Posterior vena cava (tissue), 2 donors: ENCODE measurements at places on chromosomes 11 and 22. TPM values are rescaled to one million over a fixed set of nuclear protein-coding genes. Genes with fewer than 3 reads are reported as not detected.

The TRIM44 gene
- 67.6 TPM for total RNA-seq

The KCNK7 gene
- 0.65 TPM for total RNA-seq

The POU2AF1 gene
- total RNA-seq: 0.38 TPM

DNA sequence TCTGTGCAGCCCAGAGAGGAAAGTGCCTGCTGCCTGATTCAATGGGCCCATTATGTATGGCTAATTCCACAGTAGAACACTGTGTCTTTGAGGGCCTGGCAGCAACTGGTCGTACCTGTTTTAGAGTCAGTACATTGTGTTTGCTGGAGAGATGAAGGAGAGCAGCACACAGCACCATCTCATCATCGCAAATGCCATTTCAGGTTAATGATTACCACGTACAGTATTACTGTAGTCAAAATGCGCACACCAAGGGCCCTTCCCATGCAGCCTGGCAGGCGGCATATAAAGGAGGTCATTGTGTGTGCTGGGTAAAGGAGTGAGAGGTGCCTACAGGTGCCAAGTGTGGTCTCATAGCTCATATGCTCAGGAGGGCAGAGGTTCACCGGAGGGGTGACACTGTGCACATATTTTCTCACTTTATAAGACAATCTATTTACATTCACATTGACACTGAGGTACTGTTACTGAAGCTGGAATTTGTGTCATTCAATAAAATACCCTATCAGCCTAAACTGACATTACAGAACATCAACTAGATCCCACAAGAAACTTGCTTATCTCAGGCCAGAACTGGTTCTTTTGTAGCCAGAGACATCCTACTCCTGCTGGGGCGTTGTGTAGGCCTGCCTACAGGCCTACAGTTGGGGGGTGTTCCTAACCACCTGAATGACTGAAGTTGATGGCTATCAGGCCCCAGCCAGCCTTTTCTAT lies 90.4 kb downstream of the APIP start:
- DNase-seq: no peak

DNA sequence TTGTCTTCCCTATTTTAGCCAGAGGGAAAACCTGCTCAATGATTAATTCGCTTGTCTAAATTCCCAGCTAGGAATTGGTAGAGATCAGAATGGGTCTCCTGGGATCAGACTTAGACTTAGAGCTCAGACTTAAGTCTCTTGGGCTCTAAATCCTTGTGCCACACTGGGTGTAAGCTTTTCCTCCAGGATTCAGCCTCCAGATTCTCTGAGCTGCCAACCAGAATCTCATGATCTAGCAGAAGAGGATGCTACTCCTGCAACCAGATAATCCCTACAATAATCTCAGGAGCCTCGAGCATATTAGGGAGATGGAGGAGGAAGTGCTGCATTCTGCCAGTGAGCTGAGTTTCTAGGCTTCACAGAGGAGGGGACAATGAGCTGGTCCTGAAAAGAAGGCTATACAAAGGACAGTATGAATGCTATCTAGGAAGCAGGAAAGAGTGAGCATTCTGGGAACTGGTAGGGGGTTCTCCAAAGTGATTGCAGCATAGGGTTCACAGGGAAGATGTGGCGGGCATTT lies 211.6 kb upstream of the SESN3 start:
- DNase-seq: no peak

- DNase-seq: no peak
Measured at GRCh38 chr22:19797086-19798002, 36.8 kb downstream of the TBX1 start.
